ENCODE measurements at places on chromosomes 11 and 22.

DNA sequence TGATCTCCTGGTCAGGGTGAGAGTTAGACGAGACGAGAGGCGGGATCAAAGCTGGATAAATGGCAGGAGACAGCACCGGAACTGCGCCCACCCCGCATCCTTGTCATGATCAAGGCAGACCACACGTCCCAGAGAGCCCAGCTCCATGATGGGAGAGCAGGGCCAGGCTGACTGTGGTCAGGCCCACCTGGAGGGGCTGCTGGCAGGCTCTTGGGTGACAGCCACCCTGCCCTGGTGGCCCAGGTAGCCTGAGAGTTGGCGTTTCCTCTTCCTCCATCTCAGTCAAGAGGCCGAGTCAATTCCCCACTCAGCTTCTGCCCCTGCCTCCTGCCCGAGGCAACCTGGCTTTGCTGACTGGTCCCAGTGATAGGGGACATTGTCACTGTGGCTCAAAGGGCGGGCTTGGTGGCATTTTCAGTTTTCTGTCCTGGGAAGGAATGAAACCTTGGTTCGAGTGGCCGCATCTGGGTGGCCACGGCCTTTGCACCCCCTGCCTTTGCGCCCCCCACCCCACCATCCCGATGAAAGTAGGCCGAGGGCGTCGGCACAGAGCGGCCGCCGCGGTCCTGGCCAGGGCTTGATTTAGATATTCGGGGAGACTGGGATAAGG lies 60.8 kb upstream of the PPARA start:
- DNase-seq, result no peak

DNA sequence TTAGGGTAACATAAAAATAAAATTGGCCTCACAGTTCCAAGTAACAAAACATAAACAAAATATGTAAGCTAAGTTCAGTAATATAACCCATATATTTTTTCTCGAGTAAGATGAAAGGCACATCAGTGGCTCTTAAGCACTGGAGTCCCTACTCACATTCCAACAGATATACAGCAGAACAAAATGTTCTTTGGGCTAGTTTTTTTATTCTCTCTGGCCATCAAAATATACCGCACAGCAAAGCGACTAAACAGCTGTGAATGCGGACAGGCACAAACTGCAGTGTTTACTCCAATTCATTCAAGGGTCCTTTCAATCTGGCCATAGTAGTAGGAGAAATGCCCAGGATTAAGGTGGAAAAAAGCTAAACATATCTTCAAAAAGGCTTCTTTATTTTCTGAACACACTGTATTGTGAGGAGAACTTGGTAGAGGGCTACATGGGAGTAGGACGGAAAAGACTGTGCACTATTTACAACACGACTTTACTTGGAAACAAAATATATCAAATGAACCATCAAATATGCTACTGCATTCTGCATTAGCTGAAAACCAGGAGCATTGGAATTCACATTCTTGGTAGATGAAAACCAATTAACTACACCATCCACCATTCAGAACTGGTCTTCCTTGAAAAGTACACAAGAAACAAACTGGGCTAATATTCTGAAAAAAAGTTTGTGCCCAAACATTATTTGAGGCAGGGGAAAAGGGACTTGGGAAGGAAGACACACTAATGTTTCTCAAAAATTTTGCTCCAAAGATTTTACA lies 4.4 kb downstream of the CDON start:
- DNase-seq, result no peak

- DNase-seq, result no peak
Measured at GRCh38 chr11:86627776-86628455, 44.5 kb downstream of the ME3 start.

- DNase-seq, result no peak
Measured at GRCh38 chr11:131597890-131598289, 227.5 kb downstream of the NTM start.

GRCh38 chr22:25051073-25051472 lies 98.6 kb downstream of the KIAA1671 start:
- DNase-seq, result no peak

- DNase-seq, result no peak
Measured at GRCh38 chr22:37163575-37164504, 14.1 kb upstream of the IL2RB start.

DNA sequence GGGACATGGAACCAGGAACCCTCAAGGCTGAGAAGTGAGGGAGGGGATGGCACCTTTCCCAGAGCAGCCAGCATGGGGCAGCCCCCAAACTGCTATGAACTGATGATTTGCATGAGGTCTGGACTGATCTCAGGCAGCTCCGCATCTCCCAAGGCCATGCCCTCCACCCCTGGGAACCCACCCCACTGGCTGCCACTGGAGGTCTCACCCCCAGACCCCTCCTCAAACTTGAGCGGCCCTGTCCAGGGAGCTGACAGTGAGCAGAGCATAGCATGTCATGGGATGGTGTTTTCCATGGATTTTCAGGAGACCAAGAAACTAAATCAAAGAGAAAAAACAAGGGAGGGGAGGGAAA lies 46.8 kb downstream of the NRXN2 start:
- DNase-seq, result no peak

DNA sequence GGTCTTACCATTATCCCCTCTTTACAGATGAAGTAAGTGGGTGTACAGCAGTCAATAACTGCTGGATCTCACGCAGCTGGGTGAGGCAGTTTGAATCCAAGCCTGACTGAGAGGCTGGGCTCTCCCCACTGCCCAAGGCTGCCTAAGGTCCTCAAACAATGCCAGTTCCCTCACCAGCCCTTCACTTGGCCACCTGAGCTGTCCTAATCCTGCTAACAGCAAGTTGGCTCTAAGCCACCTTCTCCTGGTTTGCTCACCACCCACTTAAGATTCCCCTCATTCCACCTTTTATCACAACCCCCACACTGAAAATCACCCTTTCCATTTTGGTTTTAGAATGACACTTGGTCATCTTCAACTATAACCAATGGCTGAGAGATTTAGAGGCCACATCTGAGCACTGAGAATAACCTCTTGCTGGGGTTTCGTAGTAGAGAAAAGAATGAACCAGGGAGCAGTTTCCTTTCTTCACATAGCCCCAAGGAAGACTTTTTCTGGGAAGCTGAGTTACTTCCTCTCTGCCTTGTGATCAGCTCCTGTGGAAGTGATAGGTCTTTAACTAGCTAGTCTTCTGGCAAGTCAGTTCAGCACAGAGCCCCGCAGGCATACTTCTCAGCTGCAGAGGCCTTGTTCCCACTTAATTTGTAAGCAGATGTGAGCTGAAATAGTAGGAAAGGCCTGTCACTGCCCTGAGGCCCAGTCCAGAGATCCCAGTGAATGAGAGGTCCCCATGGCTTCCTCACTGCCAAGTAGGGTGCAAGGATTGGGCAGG lies 57.8 kb upstream of the TTC12 start:
- no peak for DNase-seq

DNA sequence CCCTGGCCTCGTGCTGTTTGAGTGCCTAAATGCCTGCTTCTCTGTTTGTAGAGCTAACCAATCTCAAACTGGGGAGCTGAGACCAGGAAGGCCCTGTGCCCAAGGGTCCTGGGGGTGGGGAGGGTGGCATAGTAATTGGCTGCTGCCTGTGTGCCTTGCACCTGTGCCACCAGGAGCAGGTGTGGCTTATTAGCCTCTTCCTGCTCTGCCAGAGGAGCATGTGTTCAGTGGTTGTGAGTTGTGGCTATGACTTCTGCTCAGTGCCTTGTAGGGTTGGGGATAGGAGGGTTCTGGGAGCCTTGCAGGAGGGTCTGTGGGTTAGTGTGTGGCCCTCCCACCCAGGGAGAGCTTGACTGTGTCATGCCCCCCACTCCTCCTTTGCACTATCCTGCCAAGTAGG lies 109.2 kb downstream of the ZBTB16 start:
- DNase-seq, result no peak

DNA sequence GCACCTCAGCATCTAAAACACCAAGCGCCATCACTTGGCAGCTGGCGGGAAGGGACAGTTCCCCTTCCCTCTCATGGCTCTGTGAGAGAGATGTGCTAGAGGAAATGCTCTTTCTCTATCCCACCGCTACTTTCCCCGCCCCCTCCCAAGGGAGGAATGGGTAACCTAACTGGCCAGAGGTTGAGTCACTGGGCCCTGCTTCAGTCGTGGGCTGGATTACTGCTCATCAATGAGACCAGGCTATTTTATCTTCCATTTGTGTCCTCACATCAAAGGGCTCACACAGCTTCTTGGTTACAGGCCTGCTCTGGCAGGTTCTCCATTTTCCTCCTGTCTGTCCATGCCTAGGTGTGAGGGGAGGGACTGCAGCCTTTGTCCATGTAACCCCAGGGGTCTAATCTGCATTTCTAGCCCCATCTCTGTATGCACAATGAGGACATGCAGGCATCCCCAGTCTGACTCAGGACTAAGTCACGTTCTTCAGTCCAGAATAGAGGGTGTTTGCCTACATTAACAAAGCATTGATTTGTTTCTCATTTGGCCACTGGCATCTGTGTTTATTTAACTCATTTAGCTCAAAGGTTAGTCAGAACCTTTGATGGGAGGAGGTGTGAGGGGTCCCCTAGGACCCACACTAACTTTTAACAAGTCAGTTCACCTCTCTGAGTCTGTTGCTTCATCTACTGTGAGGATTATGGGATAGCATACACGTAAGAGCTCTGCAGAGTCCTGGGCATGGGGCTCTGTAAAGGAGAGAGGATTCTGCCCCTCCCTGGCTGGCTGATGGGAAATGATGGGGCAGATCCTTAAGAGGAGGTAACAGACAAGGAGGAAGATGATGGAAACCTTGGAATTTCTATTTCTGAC lies 99.1 kb downstream of the XRRA1 start:
- no peak for DNase-seq

- no peak for DNase-seq
Measured at GRCh38 chr11:14373941-14374646, 15.1 kb upstream of the RRAS2 start.

DNA sequence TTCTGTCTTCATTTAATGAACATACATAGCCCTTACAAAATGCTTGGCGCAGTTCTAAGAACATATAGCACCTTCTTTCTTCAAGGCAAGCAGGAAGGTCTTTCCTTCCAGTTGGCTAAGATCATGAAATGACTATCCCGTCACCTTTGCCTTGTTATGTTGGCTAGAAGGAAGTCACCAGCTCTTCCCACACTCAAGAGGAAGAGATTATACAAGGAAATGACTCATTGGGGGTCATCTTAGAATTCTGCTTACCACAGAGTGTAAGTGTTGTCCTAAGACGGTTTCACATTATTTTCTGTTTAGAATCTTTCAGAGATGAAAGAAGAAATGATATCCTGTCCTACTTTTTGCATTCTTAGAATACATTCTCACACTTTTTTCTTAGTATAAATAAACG lies 808.0 kb upstream of the LUZP2 start:
- DNase-seq, result no peak

DNA sequence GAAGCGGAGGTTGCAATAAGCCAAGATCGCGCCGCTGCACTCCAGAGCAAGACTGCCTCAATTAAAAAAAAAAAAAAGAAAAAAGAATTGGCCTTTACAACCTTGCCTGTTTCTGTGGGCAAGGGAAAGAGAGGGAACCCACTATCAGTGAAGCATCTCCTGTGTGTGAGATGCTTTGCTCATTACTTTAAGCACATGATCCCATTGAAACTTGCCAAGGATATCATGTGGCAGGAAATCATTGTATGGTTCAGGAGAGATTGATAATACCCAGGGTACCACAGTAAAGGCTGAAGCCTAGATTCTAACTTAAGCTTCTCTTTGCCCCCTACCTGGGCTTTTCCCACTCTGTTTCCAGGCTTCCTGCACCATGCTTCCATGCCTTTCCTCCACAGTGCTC lies 3.6 kb downstream of the LDLRAD3 start:
- no peak for DNase-seq

DNA sequence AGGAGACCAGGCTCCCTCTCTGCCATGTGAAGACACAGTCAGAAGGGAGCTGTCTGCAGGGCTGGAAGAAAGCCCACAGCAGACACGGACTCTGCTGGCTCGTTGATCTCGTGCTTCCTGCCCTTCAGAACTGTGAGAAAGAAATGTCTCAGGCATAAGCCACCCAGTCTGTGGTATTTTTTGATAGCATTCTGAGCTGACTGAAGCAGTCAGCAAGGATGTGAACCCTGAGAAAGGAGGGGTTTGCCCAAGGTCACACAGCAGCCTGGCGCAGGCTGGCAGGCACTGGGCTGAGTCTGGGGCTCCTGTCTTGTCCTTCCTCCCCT lies 255.1 kb upstream of the B3GAT1 start:
- no peak for DNase-seq

DNA sequence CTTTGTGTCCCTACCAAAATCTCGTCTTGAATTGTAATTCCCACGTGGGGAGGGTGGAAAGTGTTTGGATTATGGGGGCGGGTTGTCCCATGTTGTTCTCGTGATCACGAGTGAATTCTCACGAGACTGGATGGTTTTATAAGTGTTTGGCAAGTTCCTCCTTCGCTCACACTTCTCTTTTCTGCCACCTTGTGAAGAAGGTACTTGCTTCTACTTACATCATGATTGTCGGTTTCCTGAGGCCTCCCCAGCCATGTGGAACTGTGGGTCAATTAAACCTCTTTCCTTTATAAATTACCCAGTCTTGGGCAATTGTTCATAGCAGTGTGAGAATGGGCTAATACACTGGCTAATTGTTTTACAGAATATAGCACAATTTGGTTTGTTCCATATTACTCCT lies 326.3 kb downstream of the GRM5 start:
- no peak for DNase-seq

GRCh38 chr11:74370123-74370522 lies 28.1 kb downstream of the PGM2L1 start:
- no peak for DNase-seq

GRCh38 chr11:8839957-8840945 lies 70.7 kb upstream of the AKIP1 start:
- DNase-seq, result no peak

DNA sequence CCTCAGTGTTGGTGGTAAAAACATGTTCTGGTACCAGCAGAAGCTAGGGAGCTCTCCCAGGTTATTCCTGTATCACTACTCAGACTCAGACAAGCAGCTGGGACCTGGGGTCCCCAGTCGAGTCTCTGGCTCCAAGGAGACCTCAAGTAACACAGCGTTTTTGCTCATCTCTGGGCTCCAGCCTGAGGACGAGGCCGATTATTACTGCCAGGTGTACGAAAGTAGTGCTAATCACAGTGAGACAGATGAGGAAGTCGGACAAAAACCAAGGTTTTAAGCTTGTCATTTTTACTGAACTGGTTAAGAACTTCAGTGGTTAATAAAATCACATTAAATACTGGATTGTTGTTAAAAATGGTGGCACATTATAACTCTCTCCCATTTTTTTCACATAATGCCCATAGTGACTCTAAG lies 42.6 kb upstream of the VPREB1 start:
- no peak for DNase-seq

DNA sequence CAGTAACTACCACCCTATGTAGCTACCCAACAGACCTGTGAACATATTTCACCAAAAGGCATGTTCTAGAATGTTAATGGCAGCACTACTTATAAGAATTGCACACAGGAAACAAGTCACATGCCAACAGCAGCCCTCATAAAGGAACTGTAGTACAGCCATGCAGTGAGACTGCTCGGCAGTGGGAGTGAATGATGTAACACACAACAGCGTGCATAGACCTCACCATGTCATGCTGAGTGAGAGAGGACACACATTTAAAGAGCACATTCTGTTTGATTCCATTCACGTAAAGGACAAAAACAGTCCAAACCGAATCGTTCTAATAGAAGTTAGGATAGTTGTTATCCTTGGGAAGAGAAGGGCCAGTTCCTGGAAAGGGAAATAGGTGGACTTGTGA lies 27.2 kb upstream of the KIRREL3 start:
- no peak for DNase-seq

GRCh38 chr22:44819966-44820631 lies 67.7 kb downstream of the ARHGAP8 start:
- no peak for DNase-seq

- DNase-seq, result no peak
Measured at GRCh38 chr22:47718337-47718736, 955.9 kb downstream of the TBC1D22A start.

- DNase-seq, result no peak
Measured at GRCh38 chr11:1162138-1162475, 4.4 kb downstream of the MUC5AC start.

All from T-helper 17 cell (primary cell).